ENCODE measurements at places on chromosomes 12 and 14.

GRCh38 chr12:49675137-49675536 is 32.1 kb downstream of the FMNL3 start:
- no peak for DNase-seq

DNA sequence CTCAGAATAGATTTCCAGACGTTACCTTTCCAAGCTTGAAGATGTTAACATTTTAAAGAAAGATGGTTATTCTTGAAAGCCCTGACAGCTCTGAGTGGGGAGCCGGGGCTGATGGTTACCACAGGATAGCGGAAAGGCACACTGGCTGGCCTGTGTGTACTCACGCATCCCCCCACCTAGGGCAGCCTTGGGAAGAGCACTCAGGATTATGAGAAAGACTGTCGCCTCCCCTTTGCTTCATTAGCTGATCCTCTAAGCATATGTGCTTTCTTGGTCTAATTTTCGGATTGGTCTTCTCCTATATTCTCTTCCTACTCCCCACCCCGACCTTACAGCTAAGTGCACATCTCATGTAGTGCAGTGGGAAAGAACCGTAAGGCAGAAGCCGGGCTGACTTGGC is 20.7 kb downstream of the NTF3 start:
- DNase-seq, result no peak

DNA sequence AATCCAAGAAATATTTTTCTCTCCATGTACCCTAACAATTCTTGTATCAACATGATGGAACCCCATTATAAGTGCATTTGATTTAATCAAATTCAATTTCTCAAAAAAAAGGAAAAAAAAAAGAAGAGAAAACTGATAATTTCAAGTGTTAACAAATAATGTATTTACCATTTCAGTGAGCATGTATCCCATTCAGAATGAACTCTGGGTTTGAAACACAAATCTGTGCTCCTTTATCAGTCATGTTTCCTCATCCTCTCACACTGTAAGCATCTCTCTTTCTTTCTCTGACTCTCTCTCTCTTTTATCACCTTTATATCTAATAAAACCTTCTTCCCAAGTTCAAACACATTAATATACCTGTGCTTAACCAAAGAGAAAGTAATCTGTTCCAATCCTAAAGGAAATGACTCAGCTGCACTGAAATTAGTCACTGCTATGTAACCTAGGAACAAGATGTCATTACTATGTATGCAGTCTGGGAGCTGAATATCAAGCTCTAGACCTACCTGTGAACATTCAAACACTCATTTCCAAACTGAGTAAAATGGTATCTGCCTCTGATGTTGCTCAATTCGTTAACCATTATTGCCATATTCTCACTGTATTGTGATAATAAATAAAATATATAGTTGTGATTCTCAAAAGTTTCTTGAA is 135.0 kb upstream of the LRIG3 start:
- DNase-seq, result no peak

GRCh38 chr12:7042842-7043241 is 17.7 kb upstream of the C1S start:
- no peak for DNase-seq

GRCh38 chr12:107319533-107320032 is 226.2 kb upstream of the CRY1 start:
- peak; percentile 19 for DNase-seq

DNA sequence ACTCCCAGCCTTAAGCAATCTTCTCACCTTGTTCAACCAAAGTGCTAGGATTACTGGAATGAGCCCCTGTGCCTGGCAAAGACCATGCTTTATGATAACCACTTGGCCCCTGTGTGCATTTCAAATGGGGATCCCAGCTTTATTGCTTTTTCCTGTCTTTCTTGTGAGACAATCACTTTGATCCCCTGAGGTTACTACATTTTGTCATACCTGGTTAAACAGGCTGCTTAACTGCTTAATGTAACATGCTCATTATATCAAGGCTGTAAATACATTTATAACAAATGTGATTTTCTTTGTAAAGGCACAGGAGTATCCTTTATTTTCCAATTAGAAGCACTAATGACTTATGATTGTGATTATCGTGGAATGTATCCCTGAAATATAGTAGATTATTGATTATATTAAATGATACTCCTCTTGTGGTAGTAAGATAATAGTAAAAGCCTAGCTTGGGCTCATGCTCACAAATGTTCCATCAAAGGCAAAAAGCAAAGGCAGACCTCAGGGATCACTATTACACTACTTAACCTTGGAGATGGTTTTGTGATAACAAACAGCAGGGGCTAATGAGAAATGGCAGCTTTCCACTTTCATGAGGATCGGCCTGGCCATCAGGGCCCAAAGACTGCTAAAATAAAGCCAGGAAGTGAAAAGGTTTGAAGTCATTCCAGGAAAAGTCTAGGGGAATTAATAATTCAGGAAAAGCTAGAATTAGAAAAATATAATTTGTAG is 290.8 kb upstream of the MDGA2 start:
- DNase-seq, result no peak

GRCh38 chr14:56357428-56357827 is 222.2 kb upstream of the TMEM260 start:
- DNase-seq, result no peak

DNA sequence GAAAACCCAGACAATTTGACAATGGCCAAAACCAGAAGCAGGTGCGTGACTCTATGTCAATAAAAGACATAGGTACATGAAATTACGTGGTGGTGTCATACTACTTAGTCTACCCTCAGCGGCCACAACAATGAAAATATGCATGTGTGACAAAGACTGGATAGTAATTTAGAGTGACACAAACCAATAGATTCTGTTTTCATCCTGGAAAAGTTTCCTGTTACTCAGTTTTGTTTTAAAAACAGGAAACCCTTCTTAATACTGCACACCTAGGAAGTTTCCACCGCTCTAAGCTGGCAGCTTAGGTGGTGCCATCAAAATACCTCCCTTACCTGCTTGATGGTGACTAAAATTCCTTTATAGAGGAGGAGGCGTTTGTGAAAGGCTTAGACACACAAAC is 15.1 kb downstream of the POU6F1 start:
- DNase-seq, result no peak

- DNase-seq, result no peak
Observed at GRCh38 chr12:29208060-29208459, 59.0 kb downstream of the FAR2 start.

GRCh38 chr14:71554323-71554722 is 377.9 kb upstream of the RGS6 start:
- no peak for DNase-seq

DNA sequence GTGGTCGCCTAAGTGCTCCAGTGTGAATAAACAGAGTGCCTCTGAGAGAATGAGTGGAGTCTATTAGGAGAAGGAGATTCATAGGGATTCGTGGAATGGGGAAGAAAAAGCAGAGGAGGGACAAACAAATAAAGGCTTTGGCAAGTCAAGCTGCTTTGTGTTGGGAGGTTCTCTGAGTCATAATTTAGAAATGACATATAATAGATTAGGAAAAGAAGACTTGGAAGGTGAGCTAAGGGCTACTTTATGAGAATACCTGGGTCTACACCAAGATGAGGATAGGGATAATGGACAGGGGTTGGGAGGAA is 6.4 kb upstream of the NTN4 start:
- DNase-seq, result no peak

DNA sequence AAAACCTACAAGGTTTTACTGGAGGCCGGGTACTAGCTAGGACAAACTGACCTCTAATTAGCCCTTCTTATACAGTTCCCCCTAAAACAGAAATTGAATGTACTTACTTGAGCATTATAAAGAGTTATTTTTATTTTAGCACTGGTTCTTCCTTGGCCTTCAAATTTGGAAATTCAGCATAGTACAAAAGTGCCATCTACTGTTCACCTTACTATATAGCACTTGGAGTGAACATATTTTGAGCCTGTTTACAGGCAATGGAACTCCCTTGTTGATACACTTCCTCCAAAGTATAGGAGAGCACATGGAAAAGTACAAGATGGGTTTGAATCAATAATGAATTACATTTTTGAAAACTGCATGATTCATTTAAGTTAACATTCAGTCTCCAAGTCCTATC is 3.9 kb upstream of the POC1B start:
- no peak for DNase-seq

DNA sequence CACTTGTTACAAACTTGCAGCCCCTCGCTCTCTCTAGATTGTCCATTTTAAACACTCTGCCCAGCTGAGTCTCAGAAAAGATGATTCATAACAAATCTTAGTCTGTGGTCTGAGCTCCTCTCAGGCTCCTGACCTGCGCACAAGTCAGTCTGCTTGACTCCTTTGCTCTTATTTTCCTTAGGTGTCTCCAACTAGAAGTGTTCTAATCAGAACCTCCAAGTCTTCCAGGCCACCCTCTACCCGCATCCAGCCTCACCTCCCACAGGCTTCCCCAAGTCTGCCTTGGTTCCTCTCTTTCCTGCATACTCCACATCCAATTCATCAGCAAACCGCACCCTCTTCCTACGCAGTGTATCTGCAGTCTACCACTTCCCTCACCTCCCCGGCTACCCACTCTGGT is 42.4 kb upstream of the BDKRB2 start:
- no peak for DNase-seq

GRCh38 chr14:64468451-64468850 is 3.2 kb downstream of the AKAP5 start:
- DNase-seq, result no peak

- no peak for DNase-seq
Observed at GRCh38 chr12:128810182-128811127, 13.3 kb downstream of the SLC15A4 start.

DNA sequence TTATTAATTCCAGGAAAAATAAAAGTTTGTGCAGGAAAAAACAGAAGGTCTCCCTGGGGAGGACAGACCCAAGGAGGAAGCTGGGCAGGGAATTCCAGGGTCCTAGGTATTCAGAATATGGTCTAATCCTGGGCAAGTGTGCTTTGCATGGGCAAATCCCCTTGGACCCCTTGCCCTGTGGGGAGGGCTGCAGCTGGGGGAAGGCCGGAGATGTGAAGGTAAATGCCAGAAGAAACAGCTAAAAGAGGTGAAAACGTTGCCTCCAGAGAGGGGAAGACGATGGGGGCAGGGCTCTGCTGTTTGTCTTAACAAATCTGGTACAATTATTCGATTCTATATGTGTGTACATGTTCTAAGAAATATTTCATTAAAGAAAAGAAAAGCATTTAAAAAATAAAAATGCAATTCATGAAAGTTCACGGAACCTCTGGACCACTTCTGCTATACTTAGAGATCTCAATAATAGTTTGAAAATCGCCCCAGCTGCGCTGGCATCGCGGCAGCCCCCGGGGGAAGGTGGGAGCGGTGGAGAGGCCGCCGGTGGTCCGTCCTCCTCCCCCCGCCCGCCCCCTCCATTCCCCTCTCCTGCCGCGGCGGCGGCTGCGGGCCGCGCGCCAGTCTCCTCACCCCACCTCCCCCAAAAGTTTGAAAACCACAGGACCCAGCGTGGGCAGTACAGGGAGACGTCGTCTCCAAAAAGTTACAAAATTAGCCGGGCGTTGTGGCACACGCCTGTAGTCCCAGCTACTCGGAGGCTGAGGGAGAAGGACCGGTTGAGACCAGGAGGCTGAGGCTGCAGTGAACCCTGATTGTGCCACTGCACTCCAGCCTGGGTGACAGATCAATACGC is 1.5 kb upstream of the PRPF40B start:
- DNase-seq, result no peak

DNA sequence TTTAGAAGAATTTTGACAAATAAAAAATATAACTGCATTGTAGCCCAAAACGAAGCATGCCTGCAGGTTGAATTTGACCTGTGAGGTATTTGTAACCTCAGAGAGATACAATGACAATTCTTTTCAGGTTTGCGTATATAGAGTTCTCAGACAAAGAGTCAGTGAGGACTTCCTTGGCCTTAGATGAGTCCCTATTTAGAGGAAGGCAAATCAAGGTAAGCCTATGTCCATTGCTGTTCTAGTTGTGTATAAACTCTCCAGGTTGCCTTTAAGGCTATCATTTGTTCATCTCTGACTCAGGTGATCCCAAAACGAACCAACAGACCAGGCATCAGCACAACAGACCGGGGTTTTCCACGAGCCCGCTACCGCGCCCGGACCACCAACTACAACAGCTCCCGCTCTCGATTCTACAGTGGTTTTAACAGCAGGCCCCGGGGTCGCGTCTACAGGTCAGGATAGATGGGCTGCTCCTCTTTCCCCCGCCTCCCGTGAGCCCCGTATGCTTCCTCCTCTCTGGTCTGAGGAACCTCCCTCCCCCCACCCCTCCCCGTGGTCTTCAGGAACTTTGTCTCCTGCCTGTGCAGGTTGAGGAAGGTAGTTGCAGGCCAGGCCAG is 2.7 kb downstream of the PABPN1 start:
- no peak for DNase-seq

DNA sequence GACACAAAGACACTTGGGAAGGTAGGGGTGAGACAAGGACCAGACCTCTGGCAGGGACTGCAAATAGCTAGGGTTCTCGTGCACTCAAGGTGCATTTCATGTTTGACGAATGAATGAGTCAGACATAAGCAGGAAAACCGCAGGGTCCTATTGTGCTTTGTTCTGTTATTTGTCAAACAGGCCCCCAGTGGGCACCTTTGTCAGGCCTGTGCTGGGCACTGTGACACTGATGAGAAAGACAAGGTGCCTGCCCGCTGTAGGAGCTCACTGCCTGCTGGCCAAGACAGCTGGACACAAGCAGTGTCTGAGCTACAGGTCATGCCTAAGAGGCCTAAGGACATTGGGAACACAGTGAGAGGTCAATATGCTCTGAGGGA is 2.3 kb downstream of the OTUB2 start:
- no peak for DNase-seq

DNA sequence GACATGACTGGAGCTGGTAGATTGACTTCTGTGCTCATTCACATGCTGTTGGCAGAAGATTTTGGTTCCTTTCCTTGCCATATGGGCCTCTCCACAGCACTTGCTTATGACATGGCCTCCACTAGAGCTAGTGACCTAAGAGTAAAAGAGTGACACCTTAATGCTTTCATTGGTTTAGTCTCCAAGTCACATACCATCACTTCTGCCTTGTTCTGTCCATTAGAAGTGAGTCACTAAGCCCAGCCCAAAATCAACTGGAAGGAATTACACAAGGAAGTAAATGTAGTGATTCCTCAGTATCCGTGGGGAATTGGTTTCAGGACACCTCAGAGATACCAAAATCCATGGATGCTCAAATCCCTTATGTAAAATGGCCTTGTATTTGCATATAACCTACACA is 81.3 kb downstream of the PPHLN1 start:
- no peak for DNase-seq

DNA sequence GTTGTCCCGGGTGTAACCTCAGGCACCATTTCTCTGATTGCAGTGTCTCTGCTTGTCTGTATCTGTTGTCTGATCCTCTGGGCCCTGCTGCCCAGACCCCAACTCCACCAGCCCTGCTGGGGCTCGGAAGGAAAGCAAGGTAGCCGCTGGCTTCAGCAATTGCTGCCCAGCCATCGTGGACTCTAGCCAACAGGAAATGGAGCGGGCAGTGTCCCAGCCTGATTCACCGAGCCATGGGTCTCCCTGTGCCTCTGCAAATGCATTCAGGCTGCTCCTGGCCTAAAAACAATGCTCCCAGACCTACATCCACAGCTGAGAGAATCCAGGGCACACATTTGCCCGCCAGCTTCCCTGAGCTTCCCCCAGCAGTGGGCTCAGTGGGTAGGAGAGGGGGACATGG is 9.2 kb downstream of the TUNAR start:
- no peak for DNase-seq

- no peak for DNase-seq
Observed at GRCh38 chr12:132171293-132171967, 27.2 kb downstream of the NOC4L start.

All from activated CD4-positive, alpha-beta T cell treated with anti-CD3 and anti-CD28 coated beads, Interleukin-2, amount 50 U/mL, for 1 hour (primary cell).